Stimulated activated CD8-positive, alpha-beta memory T cell treated with anti-CD3 and anti-CD28 coated beads, Interleukin-15, amount 100 ng/mL, for 1 hour (primary cell): ENCODE measurements at places on chromosomes 11 and 22.

DNA sequence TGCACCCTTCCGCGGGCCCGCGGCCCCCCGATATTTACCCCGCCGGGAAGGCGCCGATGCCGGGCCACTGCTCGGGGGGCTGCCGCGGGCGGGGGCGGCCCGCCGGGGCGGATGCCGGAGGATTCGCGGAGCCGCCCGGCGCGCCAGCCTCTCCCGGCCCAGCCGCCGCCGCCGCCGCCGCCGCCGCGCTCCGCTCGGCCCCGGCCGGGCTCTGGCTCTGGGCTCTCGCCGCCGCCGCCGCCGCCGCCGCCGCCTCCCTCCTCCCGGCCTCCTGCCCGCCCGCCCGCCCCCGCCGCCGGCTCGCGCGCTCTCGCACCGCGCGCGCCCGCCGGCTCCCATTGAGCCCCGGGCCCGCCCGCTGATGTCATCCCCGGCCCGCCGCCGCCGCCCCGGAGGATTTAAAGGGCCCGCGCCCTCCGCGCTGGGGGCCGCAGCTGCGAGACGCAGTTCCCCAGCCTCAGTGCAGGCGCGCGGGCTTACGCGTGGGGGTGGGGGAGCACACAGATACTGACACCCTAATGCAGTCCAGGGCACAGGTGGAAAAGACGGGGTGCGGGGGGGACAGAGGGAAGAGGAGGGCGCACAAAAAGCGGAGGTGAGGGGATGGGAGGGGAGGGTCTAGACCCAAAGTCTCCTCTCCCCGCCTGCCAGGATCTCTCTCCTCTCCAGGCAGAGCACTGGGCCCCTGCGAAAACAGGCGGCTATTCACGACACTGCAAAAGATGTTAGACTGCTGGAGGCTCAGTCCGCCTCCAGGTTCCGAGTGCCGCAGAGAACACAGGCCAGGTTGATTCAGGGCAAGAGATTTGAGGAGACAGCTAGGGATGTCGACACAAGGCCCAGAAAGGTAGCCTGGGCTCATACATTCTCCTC, at the start of gene CSNK1E:
TSS of gene CSNK1E (minus strand) at position 312 of the 873 bp plus-strand sequence. CDS start 3,276 bp downstream, outside the sequence.
- peak; percentile 53 for DNase-seq

- no peak for DNase-seq
Observed at GRCh38 chr11:134665571-134666270, 253.7 kb upstream of the B3GAT1 start.

- DNase-seq, result no peak
Observed at GRCh38 chr11:2093575-2094353, 45.4 kb downstream of the IGF2 start.

GRCh38 chr11:44427432-44427831, 117.5 kb upstream of the ALX4 start:
- no peak for DNase-seq

GRCh38 chr11:123480290-123480815, 50.3 kb downstream of the GRAMD1B start:
- no peak for DNase-seq

GRCh38 chr11:117911694-117912093, 17.5 kb downstream of the TMPRSS13 start:
- DNase-seq, result no peak
